ENCODE measurements at places on chromosomes 5 and 9.

DNA sequence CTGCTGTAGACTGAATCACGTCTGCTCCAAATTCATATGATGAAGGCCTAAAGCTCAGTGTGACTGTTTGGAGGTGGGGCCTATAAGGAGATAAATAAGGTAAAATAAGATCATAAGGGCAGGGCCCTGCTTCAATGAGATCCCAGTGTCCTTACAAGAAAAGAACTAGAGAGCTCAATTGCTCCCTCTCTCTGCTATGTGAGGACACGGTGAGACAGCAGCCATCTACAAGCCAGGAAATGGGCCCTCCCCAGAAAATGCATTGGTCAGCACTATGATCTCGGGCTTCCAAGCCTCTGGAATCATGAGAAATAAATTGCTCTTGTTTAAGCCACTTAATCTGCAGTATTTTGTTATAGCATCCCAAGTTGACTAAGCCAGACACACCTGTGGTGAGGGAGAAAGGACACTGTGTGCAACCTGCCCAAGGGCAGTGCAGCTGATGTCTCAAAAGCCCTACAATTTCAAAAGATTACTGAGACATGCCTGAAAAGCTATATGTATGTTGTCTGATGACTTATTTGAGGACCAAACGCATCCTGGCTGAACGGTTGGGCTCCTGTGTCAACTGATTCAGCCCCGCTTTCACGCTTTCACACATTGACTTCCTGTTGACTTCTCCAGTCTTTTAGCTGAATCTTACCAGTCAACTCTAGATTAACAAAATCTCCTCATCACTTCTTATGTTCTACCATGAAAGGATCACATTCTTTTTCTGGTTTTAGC is 13.2 kb downstream of the GZMK start:
- no peak for DNase-seq

GRCh38 chr9:78118742-78119473 is 87.3 kb upstream of the GNAQ start:
- DNase-seq = no peak

DNA sequence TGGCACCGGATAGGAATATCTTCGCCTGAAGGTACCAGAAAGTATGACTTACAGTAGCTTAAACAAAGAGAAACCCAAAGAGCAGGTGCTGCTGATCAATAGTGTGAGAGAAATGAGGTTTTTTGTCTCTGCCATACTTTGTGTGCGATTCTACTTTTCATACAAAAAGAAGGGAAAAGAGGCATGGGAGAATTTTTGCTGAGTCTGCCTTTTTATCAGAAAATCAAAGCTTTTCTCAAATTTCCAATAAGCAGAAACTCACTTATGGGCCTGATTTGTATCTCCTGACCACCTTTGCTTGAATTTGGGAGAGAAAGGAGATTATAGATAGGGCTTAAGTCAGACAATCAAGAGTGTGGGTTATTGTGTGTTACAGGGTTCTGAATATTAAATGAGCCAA is 65.5 kb upstream of the TAF11L2 start:
- DNase-seq = no peak

- no peak for DNase-seq
Observed at GRCh38 chr5:19930451-19930850, 57.5 kb downstream of the CDH18 start.

DNA sequence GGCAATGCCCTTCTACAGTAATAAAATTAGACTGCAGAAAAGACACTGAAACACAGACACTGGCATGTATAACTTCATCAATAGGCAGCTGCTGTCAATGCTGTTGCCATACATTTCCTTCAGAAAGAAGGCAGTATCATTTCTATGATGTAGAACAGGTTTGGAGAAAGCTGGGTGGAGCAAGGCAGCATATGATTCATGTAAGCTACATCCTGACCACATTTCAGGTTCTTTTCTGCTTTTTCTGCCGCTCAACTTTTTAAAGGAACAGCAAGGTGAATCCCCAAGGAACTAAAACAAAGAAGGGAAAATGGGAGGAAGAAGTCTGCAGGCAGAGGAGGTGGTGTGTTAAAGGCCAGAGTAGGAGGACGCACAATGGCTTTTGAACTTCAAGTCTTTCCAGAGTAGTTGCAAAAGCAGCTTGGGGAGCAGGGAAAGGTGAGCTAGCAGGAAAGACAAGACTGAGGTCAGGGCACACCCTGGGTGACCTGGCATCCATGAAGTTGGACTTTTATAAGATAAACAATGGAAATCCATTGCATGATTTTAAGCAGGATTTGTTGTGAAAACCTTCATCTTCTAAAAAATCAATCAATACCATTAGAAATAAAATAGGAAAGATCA is 142.1 kb downstream of the MED10 start:
- no peak for DNase-seq

DNA sequence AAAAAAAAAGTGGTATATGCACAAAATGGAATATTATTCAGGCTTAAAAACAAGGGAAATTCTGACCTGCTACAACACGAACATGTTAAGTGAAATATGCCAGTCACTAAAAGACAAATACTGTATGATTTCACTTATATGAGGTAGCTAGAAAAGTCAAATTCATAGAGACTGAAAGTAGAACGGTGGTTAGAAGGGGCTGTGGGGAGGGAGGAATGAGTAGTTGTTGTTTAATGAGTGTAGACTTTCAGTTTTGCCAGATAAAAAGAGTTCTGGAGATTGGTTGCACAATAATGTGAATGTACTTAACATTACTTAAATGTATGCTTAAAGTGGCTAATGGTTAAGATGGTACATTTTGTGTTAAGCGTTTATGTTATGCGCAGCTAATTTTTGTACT is 79.5 kb upstream of the IL12B start:
- no peak for DNase-seq

- DNase-seq = no peak
Observed at GRCh38 chr5:15717001-15717400, 217.0 kb downstream of the FBXL7 start.

GRCh38 chr5:98604721-98605425 is 168.6 kb upstream of the RGMB start:
- DNase-seq = no peak

DNA sequence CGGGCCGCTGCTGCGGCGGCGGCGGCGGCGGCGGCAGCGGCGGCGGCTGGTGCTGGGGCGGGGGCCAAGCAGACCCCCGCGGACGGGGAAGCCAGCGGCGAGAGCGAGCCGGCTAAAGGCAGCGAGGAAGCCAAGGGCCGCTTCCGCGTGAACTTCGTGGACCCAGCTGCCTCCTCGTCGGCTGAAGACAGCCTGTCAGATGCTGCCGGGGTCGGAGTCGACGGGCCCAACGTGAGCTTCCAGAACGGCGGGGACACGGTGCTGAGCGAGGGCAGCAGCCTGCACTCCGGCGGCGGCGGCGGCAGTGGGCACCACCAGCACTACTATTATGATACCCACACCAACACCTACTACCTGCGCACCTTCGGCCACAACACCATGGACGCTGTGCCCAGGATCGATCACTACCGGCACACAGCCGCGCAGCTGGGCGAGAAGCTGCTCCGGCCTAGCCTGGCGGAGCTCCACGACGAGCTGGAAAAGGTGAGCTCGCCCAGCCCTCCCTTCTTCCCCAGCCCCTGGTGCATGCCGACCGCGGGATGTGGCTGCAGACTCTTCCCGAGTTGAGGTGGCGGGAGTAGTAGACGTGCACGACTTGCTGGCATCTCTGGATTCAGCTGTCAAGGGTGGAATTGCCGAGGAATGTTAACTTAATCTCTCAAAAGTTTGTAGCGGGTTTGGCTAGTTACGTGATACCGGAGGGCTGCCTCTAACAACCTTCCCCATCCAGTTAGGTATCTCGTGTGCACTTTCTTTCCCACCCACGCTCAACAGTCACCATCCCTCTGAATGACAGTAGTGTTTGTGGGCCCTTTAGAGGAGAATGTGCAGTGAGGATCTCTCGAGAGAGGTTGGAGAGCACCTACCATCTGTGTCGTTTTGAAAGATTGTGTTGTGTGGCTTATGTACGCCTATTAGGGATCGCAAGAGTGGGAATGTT is 932 bp downstream of the SLC12A2 start:
- peak; percentile 83 for DNase-seq

DNA sequence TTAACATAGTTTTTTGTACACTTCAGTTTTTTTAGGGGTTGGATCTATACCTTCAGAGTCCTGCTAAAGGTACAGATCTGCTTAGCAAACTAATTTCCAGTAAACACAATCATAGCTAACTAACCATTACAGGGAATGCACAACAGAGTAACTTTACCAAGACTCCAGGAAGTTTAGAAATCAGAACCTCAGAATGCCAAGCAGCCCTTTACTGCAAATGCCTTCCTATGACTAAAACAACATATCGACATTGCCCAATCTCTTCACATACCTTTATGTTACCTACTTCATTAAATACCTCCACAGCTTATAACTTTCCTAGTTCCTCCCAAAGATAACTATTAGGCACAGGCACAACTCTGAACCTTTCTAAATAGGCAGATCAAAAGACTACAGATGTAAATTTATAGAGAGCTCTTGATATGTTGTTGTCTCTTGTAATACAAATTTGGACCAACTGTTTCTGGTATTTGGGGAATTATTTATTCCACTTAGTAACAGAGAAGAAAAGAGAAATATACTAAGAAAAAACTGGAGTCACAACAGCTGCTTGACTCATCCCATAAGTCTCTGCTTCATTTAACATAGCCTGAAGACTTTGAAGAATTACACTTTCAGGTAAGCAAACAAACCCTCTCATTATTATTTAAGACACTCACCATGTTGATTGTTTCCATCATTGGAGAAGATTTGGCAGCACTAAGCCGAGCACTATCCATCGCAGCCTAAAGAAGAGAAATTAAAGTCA is 46.0 kb upstream of the OR2K2 start:
- no peak for DNase-seq

- DNase-seq = no peak
Observed at GRCh38 chr9:79387101-79387835, 184.5 kb upstream of the TLE4 start.

DNA sequence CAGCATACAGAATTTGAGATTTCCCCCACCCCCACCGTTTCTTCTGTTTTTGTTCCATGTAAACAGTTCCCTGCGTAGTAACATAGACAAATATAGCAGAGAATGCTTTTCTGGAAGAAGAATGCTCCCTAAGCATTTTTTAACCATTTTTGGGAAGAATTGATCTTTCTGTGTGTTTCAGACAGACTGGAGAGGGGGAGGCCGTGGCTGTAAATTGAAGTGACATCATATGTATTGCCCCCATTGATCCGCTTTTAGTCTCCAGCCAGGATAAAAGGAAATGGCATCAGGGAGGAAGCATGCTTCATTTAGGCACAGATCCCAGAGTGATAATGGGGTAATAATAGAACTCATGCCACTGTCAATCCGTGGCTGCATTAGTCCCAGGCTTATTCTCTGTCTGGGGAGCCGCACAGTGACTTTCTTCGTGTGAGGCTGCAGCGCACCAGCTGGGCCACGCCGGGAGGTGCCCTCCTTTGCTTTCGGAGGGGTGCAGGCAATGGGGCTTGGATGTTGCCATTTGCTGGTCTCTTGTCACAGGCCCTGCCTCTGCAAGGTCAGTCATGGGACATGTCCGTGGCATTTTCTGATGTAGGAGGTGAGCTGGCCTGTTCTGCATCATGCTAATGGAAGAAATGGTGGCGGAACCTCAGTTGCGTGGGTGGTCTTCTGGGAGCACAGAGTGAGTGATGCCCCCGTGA is 261.5 kb downstream of the FANCC start:
- peak; percentile 78 for DNase-seq

DNA sequence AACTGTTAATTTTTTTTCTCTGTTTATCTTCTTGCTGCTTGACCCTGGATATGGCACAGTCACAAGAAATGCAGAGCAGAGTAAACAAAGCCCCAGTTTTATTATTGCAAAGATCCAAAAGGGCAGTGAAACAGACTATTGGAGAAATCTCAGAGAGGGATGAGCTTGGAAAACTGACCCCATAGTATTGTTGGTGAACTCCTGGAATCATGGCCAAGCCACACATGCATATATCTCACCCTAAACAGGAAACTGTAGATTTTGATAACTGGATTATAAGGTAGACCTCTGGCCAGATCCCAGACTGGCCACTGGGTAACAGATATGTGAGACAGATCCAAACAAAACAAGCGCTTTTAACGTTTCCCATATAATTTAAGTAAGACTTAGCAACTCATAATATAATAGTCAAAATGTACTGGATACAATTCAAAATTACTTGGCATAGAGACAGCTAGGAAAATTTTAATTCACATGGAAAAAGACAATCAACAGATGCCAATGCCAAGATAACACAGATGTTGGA is 263.5 kb upstream of the SEMA6A start:
- DNase-seq = no peak

DNA sequence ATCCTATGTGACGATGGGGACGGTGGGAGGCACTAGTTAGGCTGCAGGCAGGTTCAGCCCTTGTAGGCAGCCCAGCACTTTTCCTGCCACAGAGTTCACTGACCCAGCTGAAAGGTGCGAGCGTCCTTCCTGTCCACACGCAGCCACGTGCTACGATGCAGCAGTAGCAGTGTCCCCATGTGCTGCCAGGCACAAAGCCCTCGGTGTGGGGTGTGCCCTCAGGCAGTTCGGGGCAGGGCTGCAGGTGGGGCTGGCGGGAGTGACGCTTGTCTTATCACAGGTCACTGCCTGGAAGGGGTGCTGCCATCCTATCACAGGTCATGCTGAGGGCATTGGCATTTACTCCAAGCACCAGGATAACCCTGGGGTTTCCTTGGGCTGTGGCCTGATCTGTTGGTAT is 46.8 kb upstream of the CLPTM1L start:
- DNase-seq = no peak

DNA sequence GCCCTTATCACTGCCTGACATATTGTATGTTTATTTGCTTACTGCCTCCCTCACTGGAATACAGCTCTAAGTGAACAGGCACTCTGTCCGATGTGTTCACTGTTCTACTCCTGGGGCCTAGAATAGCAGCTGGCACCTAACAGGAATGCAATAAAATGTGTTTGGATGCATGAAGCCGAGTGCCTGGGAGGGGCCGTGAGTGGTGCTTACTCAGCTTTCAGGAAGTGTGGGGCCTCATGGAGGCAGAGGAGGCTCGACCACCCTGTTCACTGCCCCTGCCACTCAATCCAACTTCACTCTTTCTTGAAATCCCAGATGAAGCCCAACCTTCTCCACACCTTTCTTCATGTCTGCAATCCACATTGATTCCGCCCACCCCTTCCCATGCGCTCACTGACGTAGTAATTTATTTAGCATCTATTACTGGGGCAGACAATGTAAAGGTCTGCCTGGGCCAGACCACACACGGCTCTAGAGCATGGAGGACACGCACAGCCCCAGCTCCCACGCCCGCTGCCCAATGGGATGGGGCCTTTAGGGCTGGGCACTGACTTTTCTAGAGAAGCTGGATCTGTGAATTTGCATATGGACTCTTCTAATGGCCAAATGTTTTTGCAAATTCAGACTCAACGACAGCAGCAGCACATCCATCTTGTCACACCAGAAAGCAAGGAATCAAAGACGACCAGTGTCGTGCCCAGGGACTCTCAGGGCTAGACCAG is 21.3 kb downstream of the TBC1D9B start:
- no peak for DNase-seq

- DNase-seq = no peak
Observed at GRCh38 chr9:3186751-3187150, 339.1 kb downstream of the RFX3 start.

- DNase-seq = no peak
Observed at GRCh38 chr5:14252793-14253192, 109.7 kb downstream of the TRIO start.

- DNase-seq = no peak
Observed at GRCh38 chr9:129432297-129433154, 188.4 kb downstream of the C9orf50 start.
